AG04449 (cell line): ENCODE measurements at places on chromosomes 7 and 10.
A peak's percentile ranks its signal among the peaks of the same experiment; 100 is the strongest.

DNA sequence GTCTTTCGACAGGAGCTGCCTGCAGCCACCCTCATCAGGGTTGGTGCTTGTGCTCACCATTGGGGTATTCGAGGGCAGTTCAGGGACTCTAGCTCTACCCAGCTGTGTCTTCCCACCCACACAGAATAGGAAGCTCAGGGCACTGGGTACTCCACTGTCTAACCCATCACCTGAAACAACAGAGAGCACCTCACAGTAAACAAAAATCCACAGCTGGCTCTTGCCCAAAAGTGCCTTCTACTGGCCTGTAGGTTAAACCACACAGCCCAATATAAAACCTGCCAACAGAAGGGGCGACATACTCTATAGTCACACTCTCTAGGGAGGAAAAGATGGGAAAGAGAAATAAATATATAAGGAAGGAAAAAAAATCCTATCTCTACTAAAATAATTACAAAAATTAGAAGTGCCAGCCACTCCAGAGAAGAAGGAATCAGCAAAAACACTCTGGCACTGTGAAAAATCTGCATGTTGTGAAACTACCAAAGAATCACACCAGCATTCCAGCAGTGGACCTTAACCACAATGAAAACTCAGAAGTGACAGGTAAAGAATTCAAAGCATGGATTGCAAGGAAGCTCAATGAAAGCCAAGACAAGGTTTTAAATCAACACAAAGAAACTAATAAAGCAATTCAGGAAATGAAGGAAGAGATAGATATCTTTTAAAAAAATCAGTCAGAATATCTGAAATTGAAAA is 110.0 kb downstream of the HGF start:
- DNase-seq, result no peak

DNA sequence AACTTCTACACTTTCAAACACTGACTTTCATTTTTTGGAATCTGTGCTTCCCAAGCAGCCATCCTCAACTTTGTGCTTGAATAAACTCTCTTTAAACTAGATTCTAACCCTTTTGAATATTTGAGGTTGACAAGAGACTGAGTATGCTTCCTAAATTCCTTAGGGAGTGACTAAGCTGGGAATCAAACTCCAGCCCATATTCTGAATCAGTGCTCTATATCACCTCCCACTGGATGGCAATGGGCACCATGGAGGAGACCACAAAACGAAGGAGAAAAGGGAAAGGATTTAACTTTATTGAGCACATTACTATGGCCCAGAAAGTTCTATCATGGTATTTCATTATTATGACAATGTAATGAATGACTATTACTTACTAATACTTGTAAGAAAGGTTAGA is 17.2 kb upstream of the SLC26A4 start:
- DNase-seq, result peak; percentile 29

DNA sequence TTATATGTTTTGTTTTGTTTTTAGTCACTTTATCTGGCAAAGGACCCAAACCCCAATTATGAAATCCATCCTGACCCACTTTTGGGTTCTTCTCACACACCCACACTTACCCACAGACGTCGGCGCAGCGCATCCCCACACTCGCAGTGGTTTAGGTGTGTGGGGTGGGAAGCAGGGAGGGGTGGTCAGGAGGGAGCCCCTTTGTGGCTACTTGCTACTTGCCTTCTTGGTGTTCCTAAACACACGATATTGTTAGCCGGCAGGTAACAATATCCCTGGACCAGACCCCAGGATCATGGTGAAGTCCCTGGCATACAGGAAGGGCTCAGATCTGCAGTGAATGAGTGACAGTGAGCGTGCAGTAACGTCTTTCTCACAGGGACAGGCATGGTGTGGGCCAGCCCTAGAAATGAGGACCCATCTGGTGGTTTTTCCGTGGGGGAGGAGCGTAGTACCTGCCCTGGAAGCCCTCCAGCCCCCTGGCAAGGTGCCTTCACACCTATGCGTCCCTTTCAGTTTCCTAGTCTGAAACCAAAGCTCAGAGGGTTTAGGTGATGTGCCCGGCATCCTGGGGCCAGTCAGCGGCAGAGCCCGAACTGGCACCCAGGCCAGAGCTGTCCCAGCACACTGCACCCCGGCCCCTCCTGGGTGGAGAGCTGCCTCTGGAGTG is 4.4 kb downstream of the SPOCK2 start:
- DNase-seq, result no peak

DNA sequence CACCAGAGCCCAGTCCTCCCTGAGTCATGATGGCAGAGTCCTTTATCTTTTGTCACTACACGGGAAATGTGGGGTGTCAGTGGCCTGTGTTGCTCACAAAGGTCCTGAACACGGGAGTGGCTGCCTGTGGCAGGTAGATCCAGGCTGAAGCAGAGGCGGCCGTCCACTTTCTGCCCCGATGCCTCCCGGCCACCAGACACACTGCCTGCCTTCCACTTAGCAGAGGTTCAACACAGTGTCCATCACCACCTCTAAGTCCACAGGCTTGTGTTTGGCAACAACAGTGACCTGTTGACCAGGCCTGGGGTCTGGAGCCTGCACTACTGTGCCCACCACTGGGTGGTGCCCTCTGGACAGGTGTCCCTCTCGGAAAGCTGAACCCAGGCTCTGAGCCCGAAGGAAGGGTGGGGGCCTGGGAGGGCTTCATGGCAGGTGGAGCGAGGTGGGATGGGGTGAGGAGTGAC is 49.9 kb upstream of the CAMK2B start:
- no peak for DNase-seq

DNA sequence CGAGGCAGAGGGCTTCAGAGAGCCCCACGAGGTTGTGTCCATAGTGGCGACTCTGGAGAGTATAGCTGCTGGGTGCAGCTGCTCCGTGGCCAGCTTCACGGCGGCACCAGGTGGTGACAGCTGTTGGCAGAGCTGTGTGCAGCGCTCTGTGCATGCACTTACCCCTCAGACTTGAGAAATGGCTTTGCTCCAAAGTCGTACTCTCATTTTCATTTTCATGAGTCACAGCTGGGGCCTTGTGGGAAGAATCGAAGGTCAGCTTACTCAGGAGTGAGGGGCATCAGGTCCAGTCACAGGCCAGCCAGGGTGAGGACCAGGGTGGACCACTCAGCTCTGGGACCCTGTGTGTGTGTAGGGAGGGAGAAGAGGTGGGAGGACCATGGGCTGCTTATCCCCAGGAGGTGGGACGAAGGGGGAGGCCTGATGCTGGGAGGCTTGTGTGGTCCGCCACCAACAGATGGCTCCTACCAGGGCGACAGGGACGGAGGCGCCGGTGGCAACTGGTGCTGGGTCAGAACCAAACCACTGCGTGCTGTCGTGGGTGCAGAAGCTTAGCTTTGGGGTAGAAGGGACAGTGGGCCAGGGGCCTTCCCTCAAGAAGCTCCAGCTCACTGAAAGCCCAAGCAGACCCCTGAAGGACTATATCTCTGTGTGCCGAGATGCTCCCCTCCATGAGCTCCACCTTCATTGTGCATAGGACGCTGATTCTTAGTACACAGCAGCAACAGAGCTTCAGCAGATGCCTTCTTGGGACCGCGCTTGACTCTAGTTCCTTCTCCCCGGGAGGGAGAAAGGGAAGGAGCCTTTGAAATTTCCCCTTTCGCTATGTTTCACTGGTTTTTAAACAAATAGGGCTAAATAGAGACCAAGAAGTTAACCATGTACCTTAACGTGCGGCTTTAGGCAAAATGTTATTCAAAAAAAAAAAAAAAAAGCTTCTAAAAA is 225.0 kb downstream of the CELF2 start:
- no peak for DNase-seq
